ENCODE measurements at places on chromosomes 5 and 9.
A peak's percentile ranks its signal among the peaks of the same experiment; 100 is the strongest.

- peak; percentile 49 for DNase-seq
Measured at GRCh38 chr5:139459451-139459934, 3.0 kb downstream of the ECSCR start.

GRCh38 chr5:72271702-72272101 is 48.3 kb downstream of the MRPS27 start:
- no peak for DNase-seq

DNA sequence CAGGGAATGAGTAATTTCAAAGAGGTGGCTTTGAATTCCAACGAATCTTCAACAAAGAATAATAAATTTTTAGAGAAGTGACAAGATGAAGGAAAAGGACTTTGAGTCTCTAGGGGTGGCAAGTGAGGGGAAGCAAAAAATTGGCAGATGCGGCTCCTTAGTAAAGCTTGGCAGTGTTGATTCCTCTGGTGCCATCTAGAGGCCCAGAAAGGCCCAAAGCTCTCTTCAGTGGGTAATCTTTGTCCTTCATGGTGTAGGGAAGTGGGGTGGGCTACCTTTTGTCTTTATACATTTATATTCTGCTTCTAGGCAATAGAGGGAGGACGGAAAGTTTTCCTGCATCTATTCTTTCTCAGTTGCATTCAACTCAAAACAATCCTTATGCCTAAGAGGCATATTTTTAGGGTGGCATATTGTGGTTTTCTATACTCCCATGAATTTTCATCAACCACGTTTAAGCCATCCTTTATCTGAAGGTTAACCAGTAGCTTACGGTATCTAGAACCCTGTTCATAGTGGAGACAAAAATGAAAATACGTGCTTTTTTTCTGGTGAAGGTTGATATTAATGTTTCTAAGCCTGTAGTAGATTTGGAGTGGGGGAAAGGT is 17.5 kb upstream of the ROPN1L start:
- DNase-seq, result no peak

GRCh38 chr5:11531811-11532555 is 372.3 kb downstream of the CTNND2 start:
- no peak for DNase-seq

GRCh38 chr5:87572090-87572489 is 159.4 kb upstream of the CCNH start:
- DNase-seq, result no peak

DNA sequence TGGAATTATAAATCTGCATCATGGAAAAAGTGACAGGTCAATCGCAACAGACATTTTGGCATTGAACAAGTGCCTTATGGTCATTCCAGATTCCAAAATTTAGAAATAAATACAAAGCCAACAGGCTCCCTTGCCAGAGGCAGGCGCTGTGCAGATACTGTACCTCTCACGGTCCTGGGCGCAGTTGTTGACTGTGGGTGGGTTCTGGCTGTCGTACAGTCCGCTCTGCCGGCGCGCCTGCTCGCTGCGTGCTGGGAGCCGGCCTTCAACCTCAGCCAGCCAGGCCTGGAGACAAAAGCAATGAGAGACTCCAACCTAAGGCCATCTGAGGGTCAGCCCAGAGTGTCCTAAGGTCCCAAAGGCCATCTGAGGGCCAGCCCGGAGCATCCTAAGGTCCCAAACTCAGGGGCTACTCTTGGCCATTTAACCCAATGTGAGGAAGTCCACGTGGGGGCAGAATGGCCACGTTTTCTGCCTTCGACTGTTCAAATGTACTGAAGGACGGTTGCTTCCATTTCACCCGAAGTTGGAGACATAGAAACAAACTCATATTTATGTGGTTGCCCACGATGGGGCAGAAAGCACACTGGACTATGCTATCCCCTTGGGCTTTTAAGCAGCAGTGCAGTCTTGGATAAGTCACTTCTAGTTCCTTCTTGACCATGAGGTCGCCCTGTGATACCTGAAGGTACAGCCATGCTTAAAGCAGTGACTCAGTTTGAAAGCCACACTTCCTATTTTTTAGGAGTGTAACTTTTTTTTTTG is 65.2 kb downstream of the USP20 start:
- no peak for DNase-seq

- no peak for DNase-seq
Measured at GRCh38 chr5:127136908-127137307, 63.6 kb upstream of the C5orf63 start.

DNA sequence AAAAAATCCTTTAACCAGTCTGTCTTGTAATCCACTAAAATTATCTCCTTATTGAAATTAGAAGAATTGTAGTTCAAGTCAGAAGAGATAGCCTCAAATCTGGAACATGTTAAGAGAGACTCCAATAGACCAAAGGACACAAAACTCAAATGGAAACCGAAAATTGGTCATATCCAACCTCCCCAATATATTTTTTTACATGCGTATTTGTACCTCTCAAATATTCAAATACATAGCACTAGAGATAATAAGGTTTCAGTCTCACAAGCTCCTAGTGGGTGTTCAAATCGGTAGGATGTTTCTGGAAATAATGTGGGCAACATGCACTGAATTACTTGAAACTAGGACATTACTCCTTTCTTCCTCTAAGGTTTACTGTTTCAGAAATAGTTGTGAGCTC is 33.5 kb downstream of the EPB41L4A start:
- no peak for DNase-seq

DNA sequence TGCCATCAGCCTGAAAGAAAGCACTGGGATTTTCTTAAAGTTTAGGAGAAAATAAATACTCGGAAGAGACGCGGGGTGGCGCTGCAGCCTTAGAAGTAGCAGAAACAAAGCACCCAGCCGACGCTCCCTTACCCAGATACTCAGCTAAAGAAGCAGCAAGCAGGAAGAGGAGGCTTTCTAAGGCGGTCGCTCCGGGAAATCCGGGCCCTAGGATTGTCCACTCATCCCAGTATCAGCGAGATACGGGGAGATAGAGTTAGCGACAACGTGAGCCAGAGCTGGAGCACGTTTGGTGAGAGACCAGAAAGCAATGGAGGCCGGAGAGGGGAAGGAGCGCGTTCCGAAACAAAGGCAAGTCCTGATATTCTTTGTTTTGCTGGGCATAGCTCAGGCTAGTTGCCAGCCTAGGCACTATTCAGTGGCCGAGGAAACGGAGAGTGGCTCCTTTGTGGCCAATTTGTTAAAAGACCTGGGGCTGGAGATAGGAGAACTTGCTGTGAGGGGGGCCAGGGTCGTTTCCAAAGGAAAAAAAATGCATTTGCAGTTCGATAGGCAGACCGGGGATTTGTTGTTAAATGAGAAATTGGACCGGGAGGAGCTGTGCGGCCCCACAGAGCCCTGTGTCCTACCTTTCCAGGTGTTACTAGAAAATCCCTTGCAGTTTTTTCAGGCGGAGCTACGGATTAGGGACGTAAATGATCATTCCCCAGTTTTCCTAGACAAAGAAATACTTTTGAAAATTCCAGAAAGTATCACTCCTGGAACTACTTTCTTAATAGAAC is at the start of gene PCDHB2:
PCDHB2 (plus strand) TSS at position 135 of the 782 bp plus-strand sequence; CDS start at position 311, 176 bp downstream.
- DNase-seq, result peak; percentile 41

DNA sequence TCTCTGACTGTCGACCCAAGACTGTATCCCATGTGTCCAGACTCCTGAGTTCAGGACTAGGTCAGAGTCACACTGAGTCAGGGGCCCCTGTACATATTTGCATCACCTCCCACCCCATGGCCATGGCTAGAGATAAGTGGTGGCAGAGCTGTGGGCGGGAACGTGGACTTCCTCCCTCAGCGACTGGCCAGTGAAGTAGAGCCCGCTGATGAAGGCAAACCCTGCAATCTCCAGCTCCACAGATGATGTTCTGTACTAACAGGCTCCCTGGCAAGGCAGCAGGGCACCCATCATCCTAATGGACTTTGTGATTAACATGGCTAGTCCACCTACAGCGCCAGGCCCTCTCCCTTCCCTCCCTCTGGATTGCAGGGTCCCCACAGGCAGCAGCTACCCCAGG is 110.5 kb upstream of the LRRTM2 start:
- no peak for DNase-seq

- no peak for DNase-seq
Measured at GRCh38 chr9:88322906-88323566, 65.2 kb upstream of the SPIN1 start.

- DNase-seq, result peak; percentile 21
Measured at GRCh38 chr5:156680831-156681230, 169.3 kb upstream of the PPP1R2B start.

- DNase-seq, result no peak
Measured at GRCh38 chr5:52754051-52754450, 33.7 kb upstream of the ITGA1 start.

DNA sequence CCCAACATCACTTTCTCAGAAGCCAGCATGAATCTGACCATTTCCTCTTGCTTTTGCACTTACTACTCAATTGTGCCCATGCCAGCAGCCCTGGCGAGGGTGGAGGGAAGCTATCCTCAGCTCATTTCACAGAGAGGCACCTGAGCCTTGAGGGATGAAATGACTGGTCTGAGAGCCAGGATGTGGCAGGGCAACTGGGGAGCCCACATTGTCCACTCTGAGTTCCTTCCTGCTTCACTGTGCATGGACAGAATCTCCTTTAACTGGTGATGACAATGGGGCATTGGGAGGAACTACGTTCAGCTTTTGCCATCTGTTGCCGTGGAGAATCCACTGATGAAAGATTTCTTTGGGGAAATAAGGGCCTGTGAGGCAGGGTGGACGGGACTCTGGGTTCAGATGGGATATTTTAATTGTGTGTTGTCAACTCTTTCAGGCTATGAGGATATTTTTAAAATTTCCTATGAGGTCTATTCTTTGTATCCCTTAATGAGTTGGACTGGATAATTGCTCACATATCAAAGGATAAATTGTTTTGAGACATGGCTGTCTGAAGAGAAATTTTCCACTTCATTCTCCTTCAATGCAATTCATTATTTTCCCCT is 78.3 kb downstream of the TNC start:
- DNase-seq, result no peak

GRCh38 chr9:105458404-105458803 is 10.6 kb downstream of the FSD1L start:
- no peak for DNase-seq

DNA sequence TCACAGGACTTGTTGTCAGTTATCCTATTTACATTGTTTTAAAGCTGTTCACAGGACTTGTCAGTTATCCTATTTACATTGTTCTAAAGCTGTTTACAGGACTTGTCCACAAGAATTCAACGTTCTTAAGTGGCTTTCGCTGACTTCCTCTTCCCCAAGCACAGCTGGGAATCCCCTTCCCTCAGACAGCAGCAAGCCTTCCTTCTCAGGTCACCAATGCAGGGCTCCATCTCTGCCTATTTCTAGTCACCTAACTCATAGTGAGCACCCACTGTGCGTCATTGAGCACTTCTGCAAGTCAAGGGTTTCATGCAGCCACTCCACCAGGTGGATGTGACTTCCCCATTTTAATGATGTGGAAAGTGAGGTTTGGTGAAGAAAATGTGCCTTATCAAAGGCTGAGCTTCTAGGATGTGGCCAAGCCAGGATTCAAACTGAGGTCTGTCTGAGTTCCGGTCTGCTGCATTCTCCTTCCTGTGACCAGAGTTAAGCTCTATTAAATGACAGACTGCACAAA is 109.8 kb upstream of the ZNF462 start:
- no peak for DNase-seq

GRCh38 chr9:90881648-90882047 is 80.0 kb downstream of the SYK start:
- no peak for DNase-seq

GRCh38 chr9:130474106-130474505 is 29.3 kb downstream of the ASS1 start:
- no peak for DNase-seq

GRCh38 chr5:76252437-76252836 is 150.6 kb upstream of the IQGAP2 start:
- DNase-seq, result no peak

DNA sequence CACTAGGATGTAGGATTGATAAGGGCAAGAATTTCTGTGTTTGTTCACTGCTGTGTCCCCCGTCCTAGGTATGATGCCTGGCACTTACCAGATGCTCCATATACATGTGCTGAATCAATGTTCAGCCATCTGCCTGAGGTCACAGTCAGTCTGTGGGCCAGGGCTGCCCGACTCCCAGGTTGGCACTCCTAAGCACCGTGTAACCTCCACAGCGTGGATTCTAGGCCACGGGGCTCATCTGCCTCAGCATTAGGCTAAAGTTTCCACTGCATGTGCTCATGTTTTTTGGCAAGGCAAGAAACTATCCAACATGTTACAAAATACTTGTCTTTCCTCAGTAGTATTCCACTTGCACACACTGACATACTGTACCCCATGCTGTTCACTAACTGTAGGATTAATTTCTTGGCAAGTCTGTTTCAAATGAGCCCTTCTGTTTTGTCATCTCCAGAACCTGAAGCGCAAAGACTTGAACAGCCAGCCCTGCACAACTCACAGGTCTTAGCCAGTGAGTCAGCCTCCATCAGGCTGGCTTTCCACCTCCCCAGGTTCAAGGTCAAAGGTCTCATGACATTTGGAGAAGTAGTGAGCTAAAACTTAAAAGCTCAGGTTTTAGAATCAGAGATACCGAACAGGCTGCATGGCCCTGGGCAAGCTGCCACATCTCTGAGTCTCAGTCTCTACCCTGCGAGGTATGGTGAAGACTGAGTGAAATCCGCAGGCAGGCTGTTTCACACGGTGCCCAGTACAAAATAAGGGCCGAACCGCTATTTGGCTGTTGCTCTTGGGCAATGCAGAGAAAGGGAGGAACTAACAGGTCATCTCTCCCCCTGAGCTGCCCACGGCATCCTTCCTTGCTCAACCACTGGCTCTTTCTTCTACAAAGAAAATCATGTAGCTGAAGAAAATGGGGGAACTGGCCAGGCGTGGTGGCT is 7.2 kb downstream of the TOR1A start:
- DNase-seq, result no peak

DNA sequence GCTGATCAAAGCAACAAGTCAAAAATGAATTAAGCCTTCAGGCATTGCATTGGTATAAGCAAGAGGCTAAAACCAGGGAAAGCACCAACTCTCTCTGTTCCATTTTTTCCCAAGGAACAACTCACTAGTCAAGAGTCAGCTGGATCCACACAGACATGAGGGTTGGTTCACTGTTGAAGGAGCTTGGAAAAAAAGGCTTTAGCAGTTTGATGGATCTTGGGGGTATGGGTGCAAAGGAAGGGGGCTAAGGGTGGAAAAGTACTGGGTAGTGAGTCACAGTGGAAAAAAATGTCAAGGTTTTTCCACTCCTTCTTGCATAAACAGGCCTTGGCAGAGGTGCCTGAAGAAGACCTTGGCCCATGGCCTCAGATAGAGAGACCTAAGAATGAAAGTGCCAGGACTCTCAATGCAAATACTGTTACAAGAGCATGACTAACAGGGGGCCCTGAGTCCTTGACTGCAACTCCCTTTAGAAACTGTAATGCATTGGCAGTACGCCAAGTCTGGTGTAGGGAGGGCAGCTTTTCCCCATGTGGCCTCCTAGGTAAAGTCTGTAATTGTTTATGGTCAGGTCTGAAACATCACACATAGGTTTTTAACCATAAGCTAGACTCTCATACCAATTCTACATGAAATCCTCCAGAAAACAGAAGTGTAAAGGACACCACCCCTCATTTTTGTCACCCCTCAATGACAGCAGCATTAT is 23.7 kb downstream of the ACTL7A start:
- DNase-seq, result no peak

GRCh38 chr9:73116031-73116430 is 35.6 kb upstream of the ANXA1 start:
- no peak for DNase-seq

- no peak for DNase-seq
Measured at GRCh38 chr9:38228331-38229103, 159.5 kb upstream of the SHB start.
